IPS DF 19.7 (cell line): ENCODE measurements at places on chromosomes 13 and 19.

- DNase-seq, result no peak
Observed at GRCh38 chr13:60370343-60370742, 26.7 kb upstream of the TDRD3 start.

- DNase-seq, result no peak
Observed at GRCh38 chr19:10640361-10640760, 13.8 kb upstream of the ILF3 start.

GRCh38 chr19:11064831-11065303 is 24.4 kb upstream of the LDLR start:
- no peak for DNase-seq

- no peak for DNase-seq
Observed at GRCh38 chr13:70088926-70089325, 18.7 kb upstream of the ATXN8OS start.

DNA sequence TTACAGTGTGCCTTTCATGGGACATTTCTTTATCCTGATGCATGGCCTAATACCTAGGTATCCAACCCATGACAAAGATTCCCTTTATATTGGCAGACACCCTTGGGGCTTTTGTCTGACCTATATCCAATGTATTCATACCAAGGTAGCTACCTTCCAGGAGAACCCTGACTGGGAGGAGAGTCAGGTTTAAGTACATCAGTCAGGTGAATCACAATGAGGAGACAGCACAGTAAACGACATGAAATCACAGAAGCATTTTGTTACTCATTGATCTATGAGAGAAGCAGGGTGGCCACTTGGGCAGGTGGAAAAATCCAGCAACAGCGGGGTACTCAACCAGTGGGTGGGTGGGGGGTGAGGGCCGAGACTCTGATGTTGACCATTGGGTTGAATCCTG is 527.4 kb upstream of the ATXN8OS start:
- DNase-seq, result no peak

- no peak for DNase-seq
Observed at GRCh38 chr13:27161980-27162379, 9.6 kb downstream of the USP12 start.

DNA sequence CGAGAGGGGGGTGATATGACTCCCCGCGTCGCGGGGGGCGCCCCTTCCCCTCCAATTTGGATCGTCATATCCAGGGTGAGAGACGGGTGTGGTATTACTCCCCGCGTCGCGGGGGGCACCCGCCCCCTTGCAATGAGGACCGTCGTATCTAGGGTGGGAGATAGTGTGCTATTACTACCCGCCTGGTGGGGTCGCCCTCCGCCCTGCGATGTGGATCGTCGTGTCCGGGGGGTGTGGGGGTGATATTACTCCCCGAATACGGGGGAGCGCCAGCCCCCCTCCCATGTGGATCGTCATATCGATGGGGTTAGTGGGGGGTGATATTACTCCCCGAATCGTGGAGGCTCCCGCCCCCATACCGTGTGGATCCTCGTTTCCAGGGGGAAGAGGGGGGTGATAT is 29.2 kb upstream of the RGCC start:
- DNase-seq, result no peak

GRCh38 chr13:53188120-53188519 is 159.5 kb downstream of the OLFM4 start:
- no peak for DNase-seq

DNA sequence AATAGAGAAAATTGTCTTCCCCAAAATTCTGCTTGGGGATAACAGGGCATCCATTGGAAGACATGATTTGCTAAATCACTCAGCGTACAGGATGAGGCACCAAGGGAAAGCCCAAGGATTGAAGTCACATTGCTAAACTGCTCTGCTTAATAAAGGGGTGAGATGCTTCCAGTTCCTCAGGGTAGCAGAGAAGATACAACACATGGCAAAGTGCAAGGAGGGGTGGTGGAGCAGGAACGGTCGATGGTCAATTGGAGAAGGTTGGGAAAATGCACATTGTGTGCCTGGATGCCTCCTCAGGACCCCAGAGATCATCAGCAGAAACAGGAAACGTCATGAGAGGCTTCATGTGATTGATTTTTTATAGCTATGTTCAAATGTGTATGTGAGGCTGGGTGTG is 116.3 kb upstream of the SOX1 start:
- DNase-seq, result no peak

GRCh38 chr13:45545686-45546409 is 69.7 kb downstream of the ERICH6B start:
- DNase-seq, result no peak

- no peak for DNase-seq
Observed at GRCh38 chr19:51689751-51690453, 3.2 kb upstream of the SPACA6 start.

GRCh38 chr13:76454991-76455390 is 431.2 kb downstream of the KCTD12 start:
- DNase-seq, result no peak

GRCh38 chr19:53538378-53539109 is 599 bp downstream of the ZNF331 start:
- DNase-seq, result no peak

- no peak for DNase-seq
Observed at GRCh38 chr19:1675633-1676350, 23.4 kb upstream of the TCF3 start.

GRCh38 chr13:71540098-71540497 is 326.9 kb downstream of the DACH1 start:
- DNase-seq, result no peak

- no peak for DNase-seq
Observed at GRCh38 chr13:42849200-42849599, 67.8 kb downstream of the FAM216B start.

GRCh38 chr19:55553217-55554182 is 8.2 kb upstream of the SBK3 start:
- DNase-seq, result no peak

DNA sequence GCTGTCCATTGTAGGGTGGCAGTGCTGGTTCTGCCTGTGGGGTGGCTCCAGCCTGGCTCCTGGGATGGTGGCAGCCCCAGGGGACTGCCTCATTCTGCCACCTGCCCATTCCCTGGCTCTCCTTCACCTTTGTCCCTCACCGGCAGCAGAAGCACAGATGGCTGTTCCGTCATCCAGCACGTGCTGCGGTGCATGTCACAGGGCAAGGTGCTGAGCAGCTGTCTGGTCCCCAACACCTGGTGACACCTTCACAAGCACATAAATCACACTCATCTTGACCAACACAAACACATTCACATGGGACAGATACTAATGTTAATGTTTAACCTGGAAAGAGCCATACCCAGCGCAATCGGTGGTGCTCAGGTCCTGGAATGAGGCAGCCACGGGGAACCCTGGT is 126.8 kb downstream of the UQCRFS1 start:
- no peak for DNase-seq

GRCh38 chr19:9296336-9296735 is 13.3 kb downstream of the ZNF699 start:
- DNase-seq, result no peak

GRCh38 chr19:44894052-44894400 is 3.0 kb downstream of the TOMM40 start:
- no peak for DNase-seq

DNA sequence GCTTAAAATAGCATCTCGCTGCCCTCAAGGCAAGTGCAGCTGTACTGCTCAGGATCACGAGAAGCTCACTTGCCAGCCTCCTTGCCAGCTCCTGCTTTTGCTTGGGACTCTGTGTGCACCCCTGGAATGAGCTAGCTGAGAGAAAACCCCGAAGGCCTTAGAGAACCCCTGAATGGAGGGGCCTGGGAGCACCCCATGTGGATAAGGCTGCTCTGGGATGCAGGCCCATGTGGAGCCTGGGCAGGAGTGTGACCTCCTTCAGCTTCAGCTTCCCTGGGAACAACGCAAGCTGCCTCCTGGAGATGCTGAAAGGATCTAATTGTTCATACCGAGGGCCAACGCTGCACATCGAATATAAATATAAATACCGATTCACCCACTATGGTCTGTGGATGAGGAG is 109.2 kb downstream of the HSPH1 start:
- DNase-seq, result no peak

GRCh38 chr13:75481176-75482069 is 546 bp downstream of the TBC1D4 start:
- DNase-seq, result no peak

DNA sequence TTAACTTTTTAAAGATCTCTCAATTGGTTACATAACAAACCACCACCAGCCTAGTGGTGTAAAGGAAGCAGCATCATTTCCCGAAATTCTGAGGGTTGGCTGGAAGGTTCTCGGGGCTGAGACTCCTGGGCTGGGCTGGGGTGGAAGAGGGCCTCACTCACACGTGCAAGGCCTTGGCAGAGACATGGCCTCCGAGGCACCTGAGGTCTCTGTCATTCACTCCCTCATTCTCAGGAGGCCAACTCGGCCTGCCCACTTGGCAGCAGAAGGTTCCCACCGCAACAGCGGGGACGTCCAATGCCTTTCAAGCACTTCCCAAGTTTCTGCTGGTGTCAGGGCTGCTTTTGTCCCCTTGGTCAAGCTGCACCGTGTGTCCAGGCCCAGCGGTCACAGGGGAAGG is 18.6 kb upstream of the RASA3 start:
- no peak for DNase-seq

- DNase-seq, result no peak
Observed at GRCh38 chr19:53906211-53907192, 2.6 kb upstream of the CACNG7 start.

GRCh38 chr19:6769006-6769619 is 1.9 kb upstream of the SH2D3A start:
- no peak for DNase-seq

DNA sequence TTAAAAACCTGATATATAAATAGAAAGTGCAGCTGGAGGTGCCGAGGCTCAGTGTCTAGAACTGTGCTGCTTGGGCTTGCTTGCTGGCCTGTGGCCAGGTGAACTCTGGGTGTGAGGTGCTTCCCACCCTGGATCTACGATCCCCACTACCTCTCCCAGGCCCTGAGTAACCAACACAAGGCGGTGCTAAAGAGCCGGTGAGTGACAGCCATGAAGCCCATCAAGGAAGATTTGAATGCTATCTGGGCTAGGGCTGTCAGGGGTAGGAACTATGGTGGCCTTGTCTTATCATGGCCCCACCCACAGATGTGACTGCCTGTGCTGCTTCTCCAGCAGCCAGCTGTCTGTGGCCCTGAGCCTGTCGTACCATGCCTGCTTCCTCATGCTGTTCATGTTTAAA is 25.6 kb upstream of the ZNF91 start:
- no peak for DNase-seq

- no peak for DNase-seq
Observed at GRCh38 chr13:99305158-99305557, 2.0 kb downstream of the GPR183 start.

- no peak for DNase-seq
Observed at GRCh38 chr13:97935071-97935470, 18.4 kb upstream of the IPO5 start.

GRCh38 chr13:75416327-75417011 is 65.5 kb downstream of the TBC1D4 start:
- DNase-seq, result no peak

DNA sequence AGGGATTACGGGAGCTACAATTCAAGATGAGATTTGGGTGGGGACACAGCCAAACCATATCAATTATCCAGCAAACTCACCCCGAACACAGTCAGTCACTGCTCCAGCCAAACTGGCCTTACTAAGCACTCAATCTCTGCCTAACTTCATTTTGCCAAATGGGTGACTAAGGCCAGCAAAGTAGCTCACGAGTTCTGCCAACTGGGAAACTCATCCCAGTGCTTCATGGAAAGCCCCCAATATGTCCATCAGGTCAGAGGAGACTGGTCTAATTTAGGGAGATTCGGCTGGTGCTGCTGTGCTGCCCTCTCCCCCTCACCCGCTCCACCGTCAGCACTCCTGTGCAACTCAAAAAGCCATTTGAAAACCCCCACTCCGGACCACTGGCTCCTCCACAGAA is 324.0 kb downstream of the FOXO1 start:
- no peak for DNase-seq

GRCh38 chr13:21240586-21240985 is 64.1 kb downstream of the MRPL57 start:
- no peak for DNase-seq

GRCh38 chr19:9865732-9866501 is 30.8 kb downstream of the PIN1 start:
- DNase-seq, result no peak

DNA sequence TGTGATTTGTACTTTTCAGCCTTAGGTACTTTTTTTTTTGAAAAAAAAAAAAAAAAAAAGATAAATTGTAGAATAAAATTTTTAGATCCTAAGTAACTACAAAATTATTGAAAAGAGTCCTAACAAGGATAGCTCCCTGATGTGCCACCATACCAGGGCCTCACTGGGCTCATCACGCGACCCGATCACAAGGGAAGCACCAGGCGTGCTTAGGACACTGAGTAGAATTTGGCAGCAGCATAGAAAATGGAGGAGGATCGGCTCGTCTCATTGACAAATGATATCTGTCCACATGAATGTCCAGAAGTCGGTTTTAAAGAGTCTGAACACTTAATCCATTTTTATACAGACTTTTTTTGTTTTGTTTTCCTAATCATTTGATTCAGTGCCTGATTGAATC is 179.0 kb downstream of the STK24 start:
- no peak for DNase-seq

DNA sequence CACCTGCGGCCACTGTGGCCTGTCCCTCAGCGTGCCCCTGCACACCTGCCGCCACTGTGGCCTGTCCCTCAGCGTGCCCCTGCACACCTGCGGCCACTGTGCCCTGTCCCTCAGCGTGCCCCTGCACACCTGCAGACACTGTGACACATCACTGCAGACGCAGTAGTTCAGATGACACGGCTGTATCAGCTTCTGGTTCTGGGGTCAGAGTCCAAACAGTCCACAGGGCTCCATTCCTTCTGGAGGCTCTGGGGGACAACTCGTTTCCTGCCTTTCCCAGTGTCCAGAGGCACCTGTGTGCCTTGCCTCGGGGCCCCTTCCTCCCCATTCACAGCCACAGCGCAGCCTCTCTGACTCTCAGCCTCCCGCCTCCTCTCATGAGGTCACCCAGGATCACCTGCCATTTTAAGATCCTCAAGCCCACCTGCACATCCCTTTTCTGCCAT is 5.5 kb downstream of the SF3A2 start:
- DNase-seq, result no peak

GRCh38 chr13:101755228-101755887 is 302.9 kb downstream of the ITGBL1 start:
- DNase-seq, result no peak

DNA sequence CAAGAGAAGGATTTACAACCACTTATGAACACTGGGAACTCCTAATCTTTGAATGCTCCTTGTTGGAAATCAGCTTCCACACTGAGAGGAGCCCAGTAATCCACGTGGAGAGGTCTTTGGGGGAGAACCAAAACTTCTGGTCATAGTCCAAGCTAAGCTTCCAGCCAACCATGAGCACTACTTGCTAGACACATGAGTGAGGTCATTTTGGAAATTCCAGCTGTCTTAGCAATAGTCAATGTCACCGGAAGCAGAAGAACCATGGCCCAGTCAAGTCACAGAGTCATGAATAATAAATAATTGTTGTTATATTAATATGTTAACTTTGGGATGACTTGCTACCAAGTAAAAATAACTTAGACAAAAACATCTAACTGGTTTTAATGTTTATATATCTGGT is 324.9 kb upstream of the SGCG start:
- DNase-seq, result no peak
